Endothelial cell (in vitro differentiated cells): ENCODE measurements at places on chromosomes 4 and X. TPM values are rescaled to one million over a fixed set of nuclear protein-coding genes. Genes with fewer than 3 reads are reported as not detected.

GRCh38 chr4:141158219-141158618, 24.9 kb upstream of the RNF150 start:
- no peak for DNase-seq

DNA sequence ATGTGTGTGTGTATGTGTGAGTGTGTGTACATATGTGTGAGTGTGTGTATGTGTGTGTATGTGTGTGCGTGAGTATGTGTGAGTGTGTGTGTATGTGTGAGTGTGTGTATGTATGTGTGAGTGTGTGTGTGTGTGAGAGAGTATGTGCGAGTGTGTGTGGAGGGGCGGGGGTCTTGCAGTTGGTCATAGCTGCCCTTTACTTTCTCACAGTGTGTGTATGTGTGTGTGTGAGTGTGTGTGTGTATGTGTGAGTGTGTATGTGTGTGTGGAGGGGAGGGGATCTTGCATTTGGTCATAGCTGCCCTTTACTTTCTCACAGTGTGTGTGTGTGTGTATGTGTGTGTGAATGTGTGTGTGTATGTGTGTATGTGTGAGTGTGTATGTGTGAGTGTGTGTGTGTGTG, 74.8 kb upstream of the ENPP6 start:
- no peak for DNase-seq

DNA sequence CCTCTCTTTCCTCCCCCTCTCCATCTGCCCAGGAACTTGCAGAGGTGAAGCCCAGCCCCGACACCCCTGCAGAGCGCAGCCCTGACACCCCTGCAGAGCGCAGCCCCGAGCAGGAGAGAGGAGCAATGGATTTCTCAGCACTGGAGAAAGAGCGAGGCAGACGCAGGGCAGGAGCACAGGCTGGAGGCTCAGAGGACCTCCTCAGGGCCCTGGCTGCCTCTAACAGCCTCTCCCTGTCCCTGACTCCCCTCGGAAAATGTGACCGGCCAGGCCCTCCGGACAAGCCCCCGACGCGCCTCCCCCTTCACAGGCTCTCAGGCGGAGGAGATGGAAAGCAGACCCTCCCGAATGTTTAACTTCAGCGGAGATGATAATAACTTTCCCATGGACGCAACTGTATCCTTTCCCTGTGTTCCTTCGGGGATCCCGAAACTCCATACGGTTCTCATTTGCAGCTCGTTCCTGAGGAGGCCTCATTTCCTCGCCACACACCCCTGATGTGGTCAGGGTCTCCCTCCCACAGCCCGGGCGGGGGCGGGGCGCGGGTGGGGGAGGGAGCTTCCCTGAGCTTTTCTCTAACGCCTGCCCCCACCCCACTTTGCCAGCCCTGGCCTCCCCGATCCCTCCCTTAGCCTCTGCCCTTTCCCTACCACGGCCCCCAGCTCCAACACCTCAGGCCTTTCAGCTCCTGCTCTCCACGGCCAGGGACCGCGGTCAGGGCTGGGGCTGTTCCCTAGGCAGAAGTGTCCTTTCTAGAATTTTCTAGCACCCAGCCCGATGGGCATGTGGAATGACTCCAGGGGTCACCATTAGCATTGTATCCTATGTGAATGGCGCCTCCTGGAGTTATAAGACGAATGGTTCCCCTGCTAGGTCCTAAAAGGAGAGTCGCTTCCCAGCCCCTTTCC, 201.1 kb upstream of the BCOR start:
- DNase-seq = peak; percentile 13

- DNase-seq = no peak
These were observed 220.1 kb upstream of the STK26 start for GRCh38 chrX:131802836-131803626.

DNA sequence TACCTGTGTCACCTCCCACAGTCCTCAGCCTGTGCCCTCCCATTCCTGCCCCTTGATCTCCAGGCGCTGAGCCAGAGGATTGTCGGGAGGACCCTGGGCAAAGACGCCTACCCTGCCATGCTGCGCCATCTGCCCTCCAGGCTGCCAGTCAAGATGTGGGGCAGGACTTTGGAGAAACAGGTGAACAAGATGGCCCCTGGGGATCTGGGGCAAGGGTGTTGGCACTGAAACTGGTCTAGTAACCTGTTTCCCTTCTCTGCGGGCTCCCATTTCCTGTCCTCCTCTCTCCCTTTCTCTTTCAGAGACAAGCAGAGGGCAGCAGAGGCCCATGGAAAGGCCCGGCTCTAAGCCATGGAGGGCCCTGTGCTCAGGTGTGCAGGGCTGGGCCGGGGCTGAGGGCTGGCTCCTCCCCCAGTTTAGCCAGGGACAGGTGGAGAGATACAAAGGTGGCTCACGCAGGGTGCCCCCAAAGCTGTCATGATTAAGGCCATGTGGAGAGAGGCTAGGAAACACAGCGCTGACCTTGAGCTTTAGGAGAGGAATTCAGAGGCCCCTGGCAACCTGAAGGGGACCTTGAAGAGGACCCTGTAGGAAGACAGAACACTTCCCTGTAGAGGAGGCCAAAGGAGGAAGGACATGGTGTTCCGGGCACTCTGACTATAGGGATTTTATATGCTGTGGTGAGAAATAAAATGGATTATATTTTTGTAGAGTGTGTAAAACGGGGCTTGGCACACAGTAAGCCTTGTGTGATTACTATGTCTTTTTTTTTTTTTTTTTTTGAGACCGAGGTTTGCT, at the start of gene GLOD5:
TSS of gene GLOD5 (plus strand) at position 74 of the 798 bp plus-strand sequence. CDS start at position 118, 44 bp downstream.
- DNase-seq = peak; percentile 11

DNA sequence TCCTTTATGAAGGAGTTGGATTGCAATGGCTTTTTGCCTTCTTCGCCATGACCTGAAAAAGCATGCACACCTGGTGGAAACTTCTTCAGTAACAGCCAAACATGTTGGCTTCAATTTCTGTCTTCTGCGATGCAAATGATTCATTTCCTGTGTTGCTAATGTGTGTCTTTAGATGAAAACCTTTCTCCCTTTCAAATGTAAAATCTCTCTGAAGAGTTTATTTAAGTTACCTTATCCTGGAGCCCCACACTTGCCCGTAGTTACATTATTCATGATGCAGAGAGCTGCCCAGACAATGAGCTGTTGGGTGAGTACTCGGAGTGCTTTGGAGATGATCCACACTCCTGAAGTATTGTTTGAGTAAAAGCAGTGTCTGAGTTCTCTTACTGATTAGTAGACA, 1100.9 kb downstream of the RPA4 start:
- no peak for DNase-seq

- DNase-seq = no peak
These were observed 54.1 kb downstream of the PHKA2 start for GRCh38 chrX:18929775-18930174.

SHROOM4 gene
- 35.8 TPM for total RNA-seq

BRS3 gene
- not detected for total RNA-seq

AKAP14 gene
- total RNA-seq = not detected

EPHA5 gene
- total RNA-seq = not detected

CCDC110 gene
- 0.67 TPM for total RNA-seq

NHSL2 gene
- 57.6 TPM for total RNA-seq
